Caudate nucleus (tissue), 63 donors: ENCODE measurements at places on chromosomes 5 and 9.

GRCh38 chr9:23820451-23821374, 5.3 kb downstream of the ELAVL2 start:
- DNase-seq: no peak

DNA sequence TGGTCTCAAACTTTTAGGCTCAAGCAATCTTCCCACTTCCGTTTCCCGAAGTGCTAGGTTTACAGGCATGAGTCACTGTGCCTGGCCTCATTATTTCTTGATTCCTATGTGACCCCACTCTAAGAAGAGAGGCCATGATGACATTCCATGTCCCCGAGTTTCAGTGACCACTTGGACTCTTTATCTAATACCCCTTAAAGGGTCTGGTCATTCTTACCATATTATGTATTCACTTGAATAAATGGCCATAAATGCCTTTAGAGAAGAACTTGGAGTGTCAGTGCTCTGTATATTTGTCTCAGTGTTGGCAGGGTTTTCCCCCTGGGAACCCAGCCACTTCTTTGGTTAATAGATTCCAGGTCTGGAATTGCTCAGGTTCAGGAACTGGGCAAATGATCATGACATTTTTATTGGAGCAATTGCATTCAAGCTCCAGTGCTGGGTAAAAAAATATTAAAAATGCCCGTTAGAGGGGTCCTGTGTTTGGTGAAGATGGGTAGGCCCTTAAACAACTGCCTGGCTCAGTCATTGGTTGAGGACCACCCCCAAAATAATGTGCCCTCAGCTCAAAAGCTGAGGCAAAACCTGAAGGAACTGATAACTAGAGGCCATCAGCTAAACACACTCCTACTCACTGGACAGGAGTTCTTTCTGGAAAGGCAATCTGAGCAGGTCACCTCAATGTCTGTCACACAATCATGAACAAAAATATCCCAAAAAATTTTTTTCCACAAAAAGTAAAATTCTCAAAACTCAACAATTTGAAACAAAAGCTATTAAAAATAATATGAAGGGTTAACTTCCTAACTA, 186.6 kb upstream of the ZNF608 start:
- DNase-seq: no peak

DNA sequence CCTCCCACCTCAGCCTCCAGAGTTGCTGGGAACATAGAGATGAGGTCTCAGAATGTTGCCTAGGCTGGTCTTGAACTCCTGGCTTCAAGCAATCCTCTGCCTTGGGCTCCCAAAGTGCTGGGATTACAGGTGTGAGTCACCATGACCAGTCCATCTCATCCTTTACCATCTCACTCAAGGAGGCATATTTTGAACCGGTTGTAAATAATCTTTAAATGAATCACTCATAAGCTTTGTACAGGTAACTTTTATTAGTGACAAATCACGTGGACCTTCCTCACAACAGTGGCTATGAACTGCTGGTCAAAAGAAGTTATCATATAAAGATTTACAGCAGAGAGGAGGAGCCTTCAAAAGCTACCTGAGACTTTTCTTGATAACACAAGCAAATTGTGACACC, 70.7 kb downstream of the RFK start:
- no peak for DNase-seq

GRCh38 chr9:113463418-113464285, at the start of gene RGS3:
RGS3 (plus strand) TSS chr9:113463727; CDS start chr9:113463803, 76 bp downstream.
- peak; percentile 10 for DNase-seq

- no peak for DNase-seq
These were observed 8.6 kb downstream of the COL23A1 start for GRCh38 chr5:178581621-178582020.

DNA sequence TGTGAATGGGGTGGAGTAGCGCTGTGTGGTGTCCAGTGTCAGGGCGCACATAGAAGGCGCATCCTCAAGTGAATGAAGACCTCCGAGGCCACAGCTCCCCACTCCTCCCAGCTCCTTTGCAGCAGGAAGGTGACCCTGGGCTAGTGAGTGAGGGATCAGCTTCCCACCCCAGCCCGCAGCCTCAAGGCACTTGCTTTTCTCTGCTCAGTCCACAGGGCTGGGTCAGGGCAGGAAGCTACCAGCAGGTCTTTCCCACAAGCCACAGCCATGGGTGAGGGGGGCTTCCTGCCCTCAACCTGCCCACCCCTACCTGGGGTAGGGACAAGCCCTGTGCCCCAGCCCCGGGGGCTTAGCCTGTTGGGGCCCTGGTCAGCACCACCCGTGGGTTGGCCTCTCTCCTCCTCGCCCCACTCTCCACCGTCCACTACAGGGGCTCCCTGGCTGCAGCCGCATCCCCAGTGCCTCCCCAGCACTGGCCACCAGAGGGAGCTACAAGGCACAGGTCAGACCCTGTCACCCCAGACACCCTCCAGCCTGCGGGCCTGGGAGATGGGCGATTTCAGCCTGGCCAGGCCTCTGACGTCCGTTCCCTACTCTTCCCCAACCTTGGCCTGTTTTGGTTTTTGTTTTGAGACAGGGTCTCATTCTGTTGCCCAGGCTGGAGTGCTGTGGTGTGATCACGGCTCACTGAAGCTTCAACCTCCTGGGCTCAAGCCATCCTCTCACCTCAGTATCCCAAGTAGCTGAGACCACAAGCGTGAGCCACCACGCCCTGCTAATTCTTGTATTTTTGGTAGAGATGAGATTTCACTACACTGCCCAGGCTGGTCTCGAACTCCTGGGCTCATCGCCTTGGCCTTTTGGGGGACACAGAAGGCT, 1.3 kb upstream of the ABCA2 start:
- peak; percentile 63 for DNase-seq

- DNase-seq: no peak
These were observed 41.8 kb upstream of the NFIL3 start for GRCh38 chr9:91465420-91465819.

GRCh38 chr5:81768935-81769452, 18.1 kb upstream of the SSBP2 start:
- no peak for DNase-seq

- no peak for DNase-seq
These were observed 481.4 kb downstream of the CHSY3 start for GRCh38 chr5:130385656-130386055.

DNA sequence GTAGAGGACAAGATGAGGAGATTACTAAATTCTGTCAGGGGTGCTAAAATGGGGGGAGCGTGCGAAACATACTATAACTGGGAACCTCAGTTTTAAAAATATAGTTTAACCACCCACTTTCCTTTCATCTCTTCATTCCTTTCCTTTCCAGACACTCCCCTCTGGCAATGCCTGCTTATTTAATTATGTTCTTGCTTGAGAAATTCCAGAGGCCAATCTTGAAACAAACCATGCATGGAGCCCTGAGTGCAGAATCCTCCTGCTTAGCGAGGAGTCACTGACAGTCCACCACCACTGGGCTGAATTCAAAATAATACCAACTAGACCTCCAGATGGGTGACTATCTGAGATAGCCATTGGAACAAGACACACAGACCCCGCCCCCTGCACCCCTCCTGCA, 29.7 kb upstream of the C9orf72 start:
- DNase-seq: no peak

GRCh38 chr5:173746047-173746646, 129.7 kb upstream of the BOD1 start:
- no peak for DNase-seq

- no peak for DNase-seq
These were observed 7.6 kb upstream of the CLPTM1L start for GRCh38 chr5:1352231-1353219.

GRCh38 chr9:11686733-11687132, 1006.5 kb upstream of the TYRP1 start:
- DNase-seq: no peak

DNA sequence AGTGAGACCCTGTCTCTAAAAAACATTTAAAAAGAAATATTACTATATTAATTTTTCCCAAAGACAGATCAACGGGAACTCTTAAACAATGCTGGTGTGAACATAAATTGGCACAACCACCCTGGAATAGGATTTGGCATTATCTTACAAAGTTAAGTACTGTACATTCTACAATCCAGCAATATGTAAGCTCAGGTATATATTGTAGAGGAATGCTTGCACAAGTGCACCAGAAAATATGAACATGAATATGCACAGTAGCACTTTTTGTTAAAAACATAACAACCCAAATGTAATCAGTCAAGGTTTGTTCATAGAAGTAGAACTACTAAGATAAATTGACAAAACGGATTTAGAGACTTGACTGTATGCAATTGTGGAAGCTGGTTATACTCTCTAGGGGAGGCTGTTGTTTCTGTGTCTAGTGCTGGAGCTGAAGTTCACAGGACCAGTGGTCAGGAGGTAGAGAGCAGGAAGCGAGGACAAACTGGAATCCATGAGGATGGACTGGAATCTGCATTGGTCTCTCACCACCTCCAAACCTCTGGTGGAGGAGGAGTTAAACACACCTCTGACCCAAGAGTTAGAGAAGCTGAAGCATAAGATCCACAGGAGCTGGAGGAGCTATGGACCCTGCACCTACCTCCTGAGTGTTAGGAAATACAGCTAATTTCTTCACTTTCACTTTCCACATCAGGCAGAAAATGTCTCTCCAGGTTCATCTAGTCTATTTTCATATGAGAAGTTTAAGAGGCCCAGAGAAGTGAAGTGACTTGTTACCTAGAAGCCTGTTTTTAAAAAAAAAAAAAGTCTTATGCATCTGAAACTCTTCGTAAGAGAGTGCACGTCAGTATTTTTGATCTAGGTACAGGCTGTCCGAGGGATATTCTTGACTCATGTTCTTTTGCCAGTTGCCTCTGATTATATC, 20.3 kb upstream of the RIC1 start:
- no peak for DNase-seq

GRCh38 chr5:125180231-125180829, 433.9 kb upstream of the ZNF608 start:
- DNase-seq: no peak

DNA sequence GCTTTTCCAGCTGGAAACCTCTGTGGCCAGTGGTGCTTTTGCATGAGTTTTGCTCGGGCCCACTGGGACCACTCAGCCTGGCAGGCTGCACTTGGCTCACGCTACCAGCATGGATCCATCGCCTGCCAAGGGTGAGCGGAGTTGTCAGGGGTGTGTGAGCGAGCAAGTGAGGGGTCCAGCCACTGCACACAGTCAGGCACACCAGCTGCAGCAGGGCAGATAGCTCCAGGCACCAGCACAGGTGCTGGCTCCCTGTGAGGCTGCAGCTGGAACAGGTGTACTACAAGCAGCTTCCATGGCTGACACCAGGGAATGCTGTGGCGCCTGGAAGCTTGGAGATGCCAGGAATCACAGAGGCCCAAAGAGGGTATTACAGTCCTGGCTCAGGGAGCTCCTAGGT, 391.2 kb upstream of the SGCD start:
- DNase-seq: no peak

DNA sequence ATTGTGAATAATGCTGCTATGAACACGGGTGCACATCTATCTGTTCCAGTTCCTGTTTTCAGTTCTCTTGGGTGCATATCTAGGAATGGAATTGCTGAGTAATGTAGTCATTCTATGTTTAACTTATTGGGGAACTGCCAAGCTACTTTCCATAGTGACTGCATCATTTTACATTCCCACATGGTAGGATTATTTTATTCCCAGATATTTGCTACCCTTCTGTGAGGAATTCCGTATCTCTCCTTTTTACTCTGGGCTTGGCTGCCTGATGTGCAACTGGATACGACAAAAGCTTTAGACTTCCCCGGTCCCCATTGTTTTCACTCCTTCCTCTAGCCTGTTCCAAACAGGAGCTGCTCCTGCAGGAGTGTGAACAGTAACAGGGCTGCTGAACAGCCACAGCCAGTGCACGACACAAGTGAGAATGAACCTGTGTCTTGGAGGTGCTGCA, 7.2 kb downstream of the TAS2R1 start:
- DNase-seq: no peak

- no peak for DNase-seq
These were observed 55.6 kb downstream of the CSNK1A1 start for GRCh38 chr5:149495673-149496072.

DNA sequence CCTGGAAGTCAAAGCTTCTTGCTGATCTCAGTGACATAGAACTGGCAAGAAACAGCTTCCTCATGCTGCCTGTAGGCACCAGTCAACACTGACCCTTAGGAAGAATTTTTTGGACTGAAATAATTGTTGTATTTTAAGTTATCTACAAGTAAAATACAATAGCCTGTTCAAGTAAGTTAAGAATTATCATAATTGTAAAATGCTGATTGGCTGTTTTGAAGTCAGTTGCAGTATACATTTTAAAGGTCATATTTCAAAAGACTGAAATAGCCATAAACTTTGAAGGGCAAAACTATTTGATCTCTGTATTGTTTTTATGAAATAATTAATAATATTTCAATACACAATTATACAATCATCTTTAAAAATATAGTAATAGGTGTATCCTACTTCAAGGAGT, 794.9 kb downstream of the MAT2B start:
- DNase-seq: no peak

- DNase-seq: peak; percentile 68
These were observed 39.9 kb downstream of the MVB12B start for GRCh38 chr9:126366366-126367011.

GRCh38 chr5:149537374-149537975, 13.8 kb downstream of the CSNK1A1 start:
- DNase-seq: no peak

DNA sequence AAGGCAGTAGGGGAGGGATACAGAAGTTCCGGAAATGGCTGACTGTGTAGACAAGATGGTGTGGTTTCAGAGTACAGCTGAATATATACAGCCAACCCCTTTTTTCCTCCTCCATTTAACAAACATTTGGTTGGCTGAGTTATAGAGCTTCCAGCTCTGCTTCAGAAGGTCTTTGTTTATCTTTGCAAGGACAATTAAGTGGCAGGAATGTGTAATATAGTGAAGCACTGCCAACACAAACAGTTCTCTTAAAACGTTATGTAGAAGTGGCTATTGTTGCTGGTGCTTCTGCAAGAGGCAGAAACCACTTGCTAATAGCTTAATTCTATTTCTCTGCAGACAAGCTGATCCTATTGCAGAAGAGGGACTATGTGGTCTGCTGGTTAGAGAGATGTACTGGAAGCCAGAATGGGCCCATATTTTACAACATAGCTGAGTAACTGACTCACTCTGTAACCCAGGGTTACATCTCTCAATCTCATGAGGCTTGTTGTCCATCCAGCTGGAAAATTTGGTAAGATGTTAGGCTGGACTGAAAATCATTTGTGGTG, 62.7 kb upstream of the OSMR start:
- DNase-seq: no peak

- no peak for DNase-seq
These were observed 219.7 kb upstream of the CD180 start for GRCh38 chr5:67416133-67416937.

GRCh38 chr5:141762790-141763368, 80.8 kb upstream of the ARAP3 start:
- DNase-seq: no peak

GRCh38 chr9:4933177-4933576, 51.9 kb upstream of the JAK2 start:
- no peak for DNase-seq
